ENCODE measurements at places on chromosomes 7 and 10.

DNA sequence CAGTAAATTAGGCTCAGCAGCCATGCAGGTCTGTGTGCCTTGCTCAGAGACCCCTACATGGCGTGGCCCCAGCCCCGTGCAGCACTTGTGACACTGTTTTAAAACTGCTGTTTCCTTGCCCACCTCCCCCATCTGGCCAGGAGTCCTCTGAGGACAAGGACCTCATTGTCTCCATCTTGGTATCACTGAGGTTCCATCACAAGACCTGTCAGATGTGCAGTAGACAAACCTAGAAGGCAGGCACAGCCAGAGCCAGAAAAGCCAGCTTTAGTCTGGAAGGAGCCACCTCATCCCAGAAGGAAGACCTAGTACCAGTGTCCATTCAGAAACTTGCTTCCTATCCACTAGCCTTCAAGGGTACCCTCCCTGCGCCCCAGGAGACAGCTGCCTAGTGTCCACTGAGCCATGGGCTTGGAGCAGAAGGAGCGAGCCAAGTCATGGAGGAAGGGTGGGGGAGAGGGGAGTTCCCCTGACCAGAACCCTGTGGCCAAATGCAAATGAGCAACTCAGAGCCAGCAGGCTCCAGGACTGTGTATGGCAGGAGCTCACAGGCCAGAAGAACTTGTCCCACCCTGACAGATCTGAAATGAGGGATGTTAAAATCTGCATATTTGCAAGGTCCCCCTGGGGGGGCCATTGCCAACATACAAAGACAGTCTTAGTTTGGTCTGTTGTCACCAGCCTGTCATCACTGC lies 176.1 kb downstream of the SH3PXD2A start:
- peak; percentile 35 for ATAC-seq

- no peak for ATAC-seq
Measured at GRCh38 chr10:31399171-31399570, 80.2 kb downstream of the ZEB1 start.

- no peak for ATAC-seq
Measured at GRCh38 chr10:114070710-114071109, 27.0 kb downstream of the ADRB1 start.

- ATAC-seq: no peak
Measured at GRCh38 chr10:91167406-91167805, 53.1 kb upstream of the PCGF5 start.

DNA sequence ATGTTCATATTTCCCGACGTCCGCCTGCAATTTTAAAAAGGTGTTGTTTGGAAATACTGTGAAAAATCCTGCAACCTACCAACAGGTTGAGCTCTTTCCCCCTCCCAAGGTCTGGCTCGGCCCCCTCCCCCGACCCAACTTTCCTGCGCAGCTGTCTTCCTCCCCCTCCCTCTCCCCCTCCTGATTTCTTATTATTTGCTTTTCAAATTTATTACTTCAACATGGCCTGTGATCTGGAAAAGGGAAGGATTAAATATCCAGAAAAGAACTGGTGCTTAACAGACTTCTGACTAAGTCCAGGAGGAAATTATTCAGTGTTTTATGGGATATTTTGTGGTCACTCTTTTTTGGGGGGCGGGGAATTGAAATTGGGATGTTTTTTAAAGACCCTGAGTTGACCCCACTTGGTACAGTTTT lies 2.4 kb downstream of the ARID5B start:
- ATAC-seq: no peak

GRCh38 chr10:12741360-12741804 lies 260.1 kb downstream of the CCDC3 start:
- no peak for ATAC-seq

DNA sequence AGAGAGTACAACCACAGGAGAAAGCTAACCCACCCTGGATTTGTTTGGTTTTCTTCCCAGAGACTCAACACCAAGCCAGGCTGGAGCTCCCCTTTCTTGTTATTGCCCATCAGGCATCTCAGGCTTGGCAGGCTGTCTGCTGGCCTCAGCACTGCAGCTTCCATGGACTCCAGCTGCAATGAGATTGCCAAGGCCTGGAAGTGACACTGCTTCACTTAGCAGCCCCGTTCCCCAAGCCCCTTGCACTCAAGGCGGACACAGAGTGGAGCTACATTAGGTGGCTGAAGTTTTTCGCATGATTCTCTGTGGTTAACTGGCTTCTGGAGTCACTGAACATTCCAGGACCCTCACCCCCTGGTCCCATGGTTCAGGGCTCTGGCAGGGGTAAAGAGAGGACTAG lies 163.1 kb upstream of the GDF10 start:
- ATAC-seq: no peak

Measured in activated T-helper 17 cell treated with anti-CD3 and anti-CD28 coated beads, Interleukin-2, amount 50 U/mL, for 72 hours (primary cell).